KG1 (cell line): ENCODE measurements at places on chromosomes 16 and 17.

DNA sequence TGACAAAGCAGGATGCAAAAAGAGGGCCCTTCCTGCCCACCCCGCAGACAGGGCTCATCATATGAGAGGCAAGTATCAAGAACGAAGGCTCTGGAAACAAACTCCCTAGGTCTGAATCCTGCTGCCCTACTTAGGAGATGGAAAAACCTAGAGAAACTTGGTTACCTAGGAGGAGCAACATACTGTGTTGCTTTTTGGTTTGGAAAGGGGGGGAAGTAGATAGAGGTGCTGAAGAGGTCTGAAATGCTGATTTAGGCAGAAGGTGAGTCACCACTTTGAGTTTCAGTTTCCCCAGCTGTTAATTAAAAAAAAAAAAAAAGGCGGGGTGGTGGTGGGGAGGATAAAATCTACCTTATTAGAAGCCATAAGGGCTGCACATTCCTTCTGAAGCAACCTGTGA, 1.5 kb downstream of the N4BP1 start:
- DNase-seq = no peak

- DNase-seq = no peak
Observed at GRCh38 chr16:69606985-69607384, 41.2 kb downstream of the NFAT5 start.

GRCh38 chr17:17554266-17554665, 37.2 kb downstream of the PEMT start:
- no peak for DNase-seq

DNA sequence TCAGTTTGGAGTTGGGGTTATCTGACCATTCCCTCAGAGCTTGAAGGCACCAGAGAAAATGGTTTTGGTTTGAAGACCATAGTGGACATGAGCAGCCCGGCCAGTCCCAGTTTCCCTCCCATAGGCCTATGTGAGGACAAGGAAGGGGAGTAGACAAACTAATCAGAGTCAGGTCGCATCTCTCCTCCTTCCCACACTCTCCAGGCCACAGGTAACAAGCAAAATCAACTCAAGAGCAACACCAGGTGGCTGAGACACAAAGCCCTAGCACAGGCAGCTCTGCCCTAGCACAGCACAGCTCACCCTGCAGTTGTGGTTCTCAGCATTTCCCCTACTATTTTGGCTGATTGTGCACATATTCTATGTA, 7.2 kb downstream of the SUPT4H1 start:
- DNase-seq = no peak

GRCh38 chr17:48003417-48004151, 32.7 kb downstream of the CDK5RAP3 start:
- no peak for DNase-seq

GRCh38 chr17:76354747-76355310, 1.1 kb upstream of the PRPSAP1 start:
- peak; percentile 8 for DNase-seq

GRCh38 chr17:59410049-59410437, 78.6 kb downstream of the YPEL2 start:
- DNase-seq = no peak

GRCh38 chr17:68085771-68086381, 50.3 kb downstream of the KPNA2 start:
- peak; percentile 34 for DNase-seq

GRCh38 chr17:14745541-14745940, 444.7 kb downstream of the HS3ST3B1 start:
- no peak for DNase-seq

DNA sequence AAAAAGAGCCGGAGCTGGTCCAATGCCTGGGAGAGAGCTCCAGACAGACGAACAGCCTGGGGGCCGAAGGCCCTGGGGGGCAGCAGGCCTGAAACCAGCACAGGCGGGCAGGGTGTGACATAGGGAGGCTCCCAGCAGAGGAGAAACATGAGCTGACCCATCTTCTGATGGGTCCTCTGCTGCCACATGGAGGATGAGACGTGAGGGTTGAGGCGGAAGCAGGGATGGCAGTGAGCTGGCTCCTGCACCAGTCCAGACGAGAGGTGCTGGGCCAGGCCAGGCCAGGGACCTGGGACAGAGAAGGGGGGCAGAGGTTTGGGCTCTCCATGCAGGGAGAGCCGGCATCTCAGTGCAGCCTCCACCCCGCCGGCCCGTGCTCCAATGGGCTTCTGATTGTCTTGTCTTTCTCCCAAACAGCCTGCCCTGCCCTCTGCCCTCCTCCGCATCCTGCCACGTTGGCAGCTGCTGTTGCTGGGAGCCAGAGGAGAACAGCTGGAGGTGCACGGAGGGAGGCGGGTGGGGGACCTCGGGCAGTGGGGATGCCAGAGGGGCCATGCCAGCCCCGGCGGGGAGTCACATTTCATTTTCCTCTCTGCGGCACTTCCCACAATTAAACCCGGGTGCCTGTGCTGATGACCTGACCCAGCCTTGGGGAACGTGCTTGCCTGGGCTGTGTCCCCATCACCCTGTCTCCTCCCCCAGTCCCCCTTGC, 139.1 kb upstream of the GSE1 start:
- no peak for DNase-seq

DNA sequence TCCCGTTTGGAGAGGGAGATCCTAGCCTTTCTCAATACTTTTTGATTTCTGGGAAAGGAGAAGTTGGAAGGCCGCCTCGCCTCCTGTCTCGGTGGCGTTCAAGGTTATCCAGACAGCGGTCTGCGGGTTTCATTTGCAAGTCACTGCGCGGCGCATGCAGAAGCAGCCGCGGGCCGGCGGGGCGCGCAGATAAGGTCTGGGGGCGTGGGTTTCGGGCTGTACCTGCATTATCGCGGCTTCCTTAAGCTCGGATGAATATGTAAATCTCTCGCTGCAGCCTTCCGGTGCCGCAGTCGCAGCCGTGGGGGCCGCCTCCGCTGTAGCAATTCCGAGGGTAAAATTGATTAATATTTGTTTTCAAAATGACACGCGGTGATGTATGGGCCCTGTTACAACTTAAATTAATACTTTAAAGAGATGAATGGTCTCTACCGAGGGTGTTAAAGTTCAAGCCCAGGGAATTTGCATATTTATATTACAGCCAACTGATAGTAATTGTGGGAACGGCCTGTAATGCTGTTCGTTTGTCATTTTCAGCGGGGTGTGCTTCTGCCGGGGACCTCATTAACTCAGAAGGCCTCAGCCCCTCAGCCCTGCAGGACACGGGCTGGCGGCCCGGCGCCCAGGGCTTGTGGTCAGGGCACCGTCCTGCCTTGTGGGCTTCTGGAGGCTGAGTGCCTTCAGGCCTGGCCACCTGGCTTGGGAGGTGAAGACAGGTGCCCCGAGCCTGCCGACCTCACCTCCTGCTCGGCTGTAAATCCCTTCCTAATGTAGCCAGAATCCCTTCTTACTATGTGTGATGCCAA, 99.4 kb downstream of the CYLD start:
- DNase-seq = peak; percentile 67

GRCh38 chr17:5164436-5164835, 27.2 kb downstream of the ZNF594 start:
- DNase-seq = no peak

GRCh38 chr16:66914541-66914940, 4.1 kb downstream of the CDH16 start:
- no peak for DNase-seq
